ENCODE measurements at places on chromosomes 5 and 9.

- DNase-seq: no peak
Measured at GRCh38 chr9:131008909-131009618, at the start of gene LAMC3. Gene LAMC3, plus strand, starts transcription at chr9:131009174. Its CDS starts 41 bp downstream, at chr9:131009215.

GRCh38 chr5:152094060-152094459 is 169.4 kb upstream of the GLRA1 start:
- DNase-seq: no peak

DNA sequence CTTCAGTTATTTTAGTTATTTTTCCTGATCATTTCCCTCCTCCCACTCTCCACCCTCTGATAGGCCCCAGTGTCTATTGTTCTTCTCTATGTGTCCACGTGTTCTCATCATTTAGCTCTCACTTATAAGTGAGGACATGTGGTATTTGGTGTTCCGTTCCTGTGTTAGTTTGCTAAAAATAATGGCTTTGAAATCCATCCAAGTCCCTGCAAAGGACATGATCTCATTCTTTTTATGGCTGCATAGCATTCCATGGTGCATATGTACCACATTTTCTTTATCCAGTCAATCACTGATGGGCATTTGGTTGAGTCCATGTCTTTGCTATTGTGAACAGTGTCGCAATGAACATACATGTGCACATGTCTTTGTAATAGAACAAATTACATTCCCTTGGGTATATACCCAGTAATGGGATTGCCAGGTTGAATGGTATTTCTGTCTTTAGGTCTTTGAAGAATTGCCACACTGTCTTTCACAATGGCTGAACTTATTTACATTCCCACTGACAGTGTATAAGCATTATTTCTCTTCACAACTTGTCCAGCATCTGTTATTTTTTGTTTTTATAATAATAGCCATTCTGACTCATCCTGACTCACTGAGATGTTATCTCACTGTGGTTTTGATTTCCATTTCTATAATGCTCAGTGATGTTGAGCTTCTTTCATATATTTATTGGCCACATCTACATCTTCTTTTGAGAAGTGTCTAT is 17.2 kb upstream of the DIRAS2 start:
- no peak for DNase-seq

DNA sequence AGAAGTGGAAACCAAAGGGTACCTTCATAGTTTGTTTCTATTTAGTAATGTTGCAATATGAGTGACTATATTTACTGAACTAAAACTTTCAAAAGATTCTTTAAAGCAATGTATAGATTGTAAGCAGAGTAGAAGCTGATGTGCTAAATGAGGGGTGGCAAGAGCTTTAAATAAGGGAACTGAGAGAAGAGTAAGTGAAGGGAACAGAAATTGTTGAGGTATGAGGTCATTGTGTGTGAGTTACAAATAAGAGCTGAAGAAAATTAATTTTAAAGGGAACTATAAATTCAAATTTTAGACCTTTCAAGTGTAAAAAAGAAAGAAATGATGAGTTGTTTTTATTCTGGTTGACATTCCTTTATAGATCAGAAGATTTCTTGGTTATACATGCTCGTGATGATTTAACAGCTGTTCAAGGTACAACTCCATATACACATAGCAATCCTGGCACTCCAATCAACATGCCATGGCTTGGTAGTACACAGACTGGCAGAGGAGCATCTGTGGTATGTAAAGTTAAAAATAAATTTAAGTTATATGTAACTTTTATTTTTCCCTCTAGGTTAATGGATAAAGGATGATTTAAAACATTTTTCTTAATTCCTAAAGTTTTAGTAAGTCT is 135.1 kb upstream of the TNFAIP8 start:
- no peak for DNase-seq

DNA sequence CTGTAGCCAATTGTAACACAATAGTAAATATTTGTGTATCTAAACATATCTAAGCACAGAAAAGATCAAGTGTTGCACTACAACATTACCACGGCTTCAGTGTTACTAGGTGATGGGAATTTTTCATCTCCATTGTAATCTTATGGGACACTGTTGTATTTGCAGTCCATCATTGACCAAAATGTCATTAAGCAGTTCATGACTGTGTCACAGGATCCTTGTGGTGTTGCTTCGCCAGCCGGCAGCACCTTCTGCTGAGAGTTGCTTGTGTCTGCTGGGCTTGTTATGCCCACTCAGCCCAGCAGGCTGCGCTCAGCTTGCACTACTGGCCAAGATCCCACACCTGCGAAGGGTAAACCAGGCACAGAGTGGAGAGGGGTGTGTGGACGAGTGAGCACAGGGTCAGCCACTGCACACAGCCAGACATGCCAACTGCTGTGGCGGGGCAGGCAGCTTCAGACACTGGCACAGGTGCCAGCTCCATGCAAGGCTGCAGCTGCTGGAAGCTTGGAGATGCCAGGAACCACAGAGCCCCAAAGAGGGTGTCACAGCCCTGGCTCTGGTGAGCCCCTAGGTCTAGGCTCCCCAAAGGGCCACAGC is 273.7 kb downstream of the CETN3 start:
- DNase-seq: no peak

DNA sequence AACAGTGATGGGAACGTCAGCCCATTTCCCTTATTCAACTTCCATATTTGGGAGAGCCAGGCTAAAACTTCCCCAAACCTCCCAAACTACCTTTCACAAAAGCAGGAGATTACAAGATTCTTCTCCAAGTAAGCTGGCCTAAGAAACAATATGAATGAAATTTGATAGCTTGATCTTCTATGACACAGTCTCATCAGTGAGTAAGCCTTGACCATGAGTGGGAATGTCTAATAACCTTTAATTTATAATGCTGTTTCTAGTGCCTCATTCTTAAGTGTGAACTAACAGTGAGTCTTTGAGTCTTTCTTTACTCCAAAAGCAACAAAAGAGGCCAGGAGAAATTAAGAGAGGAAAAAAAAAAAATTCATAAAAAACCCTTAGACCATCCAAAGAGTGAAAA is 1379.9 kb downstream of the EFNA5 start:
- DNase-seq: no peak

DNA sequence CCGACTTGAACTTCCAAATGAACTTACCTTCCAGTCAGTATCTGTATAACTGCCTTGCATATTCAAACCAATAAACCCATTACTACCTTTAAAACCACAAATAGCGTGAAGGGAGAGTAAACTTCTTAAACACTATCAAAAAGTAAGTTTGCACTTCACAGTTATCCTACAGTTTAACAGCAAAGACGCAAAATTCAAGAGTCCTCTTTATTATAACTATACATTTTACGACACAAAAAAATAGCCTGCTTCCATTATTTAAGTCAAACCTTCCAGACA is 1.8 kb downstream of the PTBP3 start:
- no peak for DNase-seq

- DNase-seq: no peak
Measured at GRCh38 chr9:135932656-135933055, 25.3 kb upstream of the CAMSAP1 start.

- DNase-seq: no peak
Measured at GRCh38 chr5:122727112-122727541, 47.8 kb upstream of the SNX2 start.

DNA sequence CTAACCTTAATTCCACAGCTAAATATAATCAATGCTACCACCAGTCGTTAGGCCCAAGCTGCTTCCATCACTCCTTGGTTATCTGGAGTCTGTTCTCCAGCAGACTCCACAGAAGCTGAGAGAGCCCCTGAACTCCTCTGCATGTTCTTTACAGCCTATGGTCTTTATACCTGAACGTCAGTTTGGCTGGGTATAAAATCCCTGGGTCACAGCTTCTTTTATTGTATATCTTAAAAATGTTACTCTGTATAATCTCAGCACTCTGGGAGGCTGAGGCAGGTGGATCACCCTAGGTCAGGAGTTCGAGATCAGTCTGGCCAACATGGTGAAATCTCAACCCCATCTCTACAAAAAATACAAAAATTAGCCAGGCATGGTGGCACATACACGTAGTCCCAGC is 23.7 kb upstream of the MRNIP start:
- DNase-seq: no peak

GRCh38 chr9:120792898-120793765 is at the start of gene FBXW2:
Gene FBXW2, minus strand, starts transcription at chr9:120793416. Its CDS starts 5,158 bp downstream, at chr9:120788258.
- peak; percentile 72 for DNase-seq

DNA sequence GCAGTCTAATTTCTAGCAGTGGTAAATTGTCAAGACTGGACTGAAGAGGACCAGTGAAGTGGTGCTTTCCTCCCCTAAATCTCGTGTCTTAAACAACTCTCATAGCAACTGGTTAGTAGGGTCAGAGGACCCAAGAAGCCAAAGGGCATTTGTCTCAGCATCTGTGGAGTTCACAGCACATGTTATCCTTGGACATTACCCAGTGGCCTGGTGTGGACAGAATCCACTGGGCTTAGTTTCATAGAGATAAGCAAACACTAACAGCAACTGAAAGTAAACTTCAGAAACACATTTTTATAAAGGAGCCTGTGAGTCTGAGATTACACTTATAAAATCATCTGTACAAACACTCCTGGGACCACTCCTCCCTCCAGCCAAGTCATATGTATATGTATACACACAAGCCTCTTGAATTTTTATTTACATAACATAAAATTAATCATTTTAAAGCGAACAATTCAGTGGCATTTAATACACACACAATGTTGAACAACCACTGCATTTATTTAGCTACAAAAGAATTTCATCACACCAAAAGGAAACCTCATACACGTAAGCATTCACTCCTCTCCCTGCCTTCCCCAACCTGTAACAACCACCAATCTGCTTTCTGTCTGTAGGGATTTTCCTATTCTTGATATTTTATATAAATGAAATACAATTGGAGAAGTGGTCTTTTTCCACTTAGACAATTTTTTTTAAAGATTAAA is 457.8 kb downstream of the RASEF start:
- no peak for DNase-seq

GRCh38 chr5:82365026-82365425 is 86.9 kb upstream of the RPS23 start:
- no peak for DNase-seq

DNA sequence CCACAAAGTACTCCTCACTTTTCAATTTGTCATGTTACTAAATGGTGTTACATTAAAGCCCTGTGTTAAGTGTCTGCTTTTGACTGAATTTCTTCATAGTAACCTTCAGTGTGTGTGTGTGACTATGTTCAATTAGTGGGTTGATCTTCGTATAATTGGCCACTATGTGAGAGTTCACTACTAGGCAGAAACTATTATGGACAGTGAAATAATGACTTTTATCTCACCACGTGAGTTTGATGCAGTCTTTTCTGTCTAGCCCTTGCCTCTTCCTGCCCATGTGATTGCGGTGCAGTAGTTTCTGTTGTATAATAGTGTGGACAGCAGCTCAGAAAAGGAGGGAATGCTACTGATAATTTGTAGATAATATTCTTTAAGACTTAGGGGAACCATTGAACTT is 1.8 kb upstream of the MAML1 start:
- no peak for DNase-seq

Data from stimulated activated CD4-positive, alpha-beta T cell treated with anti-CD3 and anti-CD28 coated beads, Interleukin-2, amount 100 ng/mL, for 4 hours (primary cell).